Suppressor macrophage treated with lipopolysaccharide for 1 hour (primary cell): ENCODE measurements at places on chromosomes 12 and 14.
A peak's percentile ranks its signal among the peaks of the same experiment; 100 is the strongest.

DNA sequence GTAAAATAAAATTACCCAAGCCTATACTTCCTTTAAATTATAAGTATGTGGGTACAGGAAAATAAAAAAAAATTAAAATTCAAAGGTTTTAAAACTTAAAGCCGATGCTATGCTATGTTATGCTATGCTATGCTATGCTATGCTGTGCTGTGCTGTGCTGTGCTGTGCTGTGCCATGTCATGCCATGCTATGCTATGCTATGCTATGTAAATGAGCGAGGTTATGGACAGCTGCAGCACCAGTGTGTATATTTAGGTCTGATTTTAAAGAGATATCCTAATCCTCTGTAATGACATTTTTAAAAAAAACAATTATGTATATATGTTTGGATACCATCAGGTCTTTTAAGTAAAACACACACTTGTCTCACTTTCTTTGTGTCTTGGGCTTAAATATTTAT, 1822.0 kb upstream of the SEL1L start:
- no peak for DNase-seq

GRCh38 chr14:81727218-81727617, 193.6 kb upstream of the SEL1L start:
- no peak for DNase-seq

DNA sequence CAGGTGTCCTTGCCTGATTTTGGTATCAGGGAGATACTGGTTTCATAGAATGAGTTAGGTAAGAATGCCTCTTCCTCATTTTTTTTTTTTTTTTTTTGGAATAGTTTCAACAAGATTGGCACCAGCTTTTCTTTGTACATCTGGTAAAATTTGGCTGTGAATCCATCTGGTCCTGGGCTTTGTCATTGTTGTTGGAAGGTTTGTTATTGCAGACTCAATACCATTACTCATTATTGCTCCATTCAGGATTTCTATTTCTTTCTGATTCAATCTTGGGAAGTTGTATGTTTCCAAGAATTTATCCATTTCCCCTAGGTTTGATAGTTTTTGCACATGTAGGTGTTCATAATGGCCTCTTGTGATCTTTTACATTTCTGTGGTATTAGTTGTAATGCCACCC, 126.0 kb upstream of the KITLG start:
- DNase-seq = no peak

GRCh38 chr14:26872515-26873361, 274.9 kb upstream of the NOVA1 start:
- DNase-seq = no peak

GRCh38 chr12:52831251-52831650, 2.9 kb downstream of the KRT79 start:
- DNase-seq = no peak

DNA sequence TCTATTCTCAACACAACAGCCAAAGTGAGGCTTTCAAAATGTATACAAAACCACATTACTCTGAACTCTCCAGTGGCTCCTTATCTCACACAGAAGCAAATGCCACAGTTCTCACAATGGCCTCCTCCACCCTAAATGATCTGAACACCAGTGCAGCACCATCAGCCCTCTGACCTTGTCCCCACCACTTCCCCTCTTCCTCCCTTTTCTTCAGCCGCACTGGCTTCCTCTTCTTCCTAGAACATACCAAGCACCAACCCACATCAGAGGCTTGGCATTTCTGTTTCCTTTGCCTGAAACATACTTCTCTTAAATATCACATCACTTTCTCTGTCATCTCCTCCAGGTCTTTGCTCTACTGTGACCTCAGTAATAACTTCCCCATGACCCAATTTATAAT, 66.3 kb downstream of the GPR135 start:
- DNase-seq = peak; percentile 53

- no peak for DNase-seq
Observed at GRCh38 chr14:48575772-48576171, 900.4 kb upstream of the MDGA2 start.

DNA sequence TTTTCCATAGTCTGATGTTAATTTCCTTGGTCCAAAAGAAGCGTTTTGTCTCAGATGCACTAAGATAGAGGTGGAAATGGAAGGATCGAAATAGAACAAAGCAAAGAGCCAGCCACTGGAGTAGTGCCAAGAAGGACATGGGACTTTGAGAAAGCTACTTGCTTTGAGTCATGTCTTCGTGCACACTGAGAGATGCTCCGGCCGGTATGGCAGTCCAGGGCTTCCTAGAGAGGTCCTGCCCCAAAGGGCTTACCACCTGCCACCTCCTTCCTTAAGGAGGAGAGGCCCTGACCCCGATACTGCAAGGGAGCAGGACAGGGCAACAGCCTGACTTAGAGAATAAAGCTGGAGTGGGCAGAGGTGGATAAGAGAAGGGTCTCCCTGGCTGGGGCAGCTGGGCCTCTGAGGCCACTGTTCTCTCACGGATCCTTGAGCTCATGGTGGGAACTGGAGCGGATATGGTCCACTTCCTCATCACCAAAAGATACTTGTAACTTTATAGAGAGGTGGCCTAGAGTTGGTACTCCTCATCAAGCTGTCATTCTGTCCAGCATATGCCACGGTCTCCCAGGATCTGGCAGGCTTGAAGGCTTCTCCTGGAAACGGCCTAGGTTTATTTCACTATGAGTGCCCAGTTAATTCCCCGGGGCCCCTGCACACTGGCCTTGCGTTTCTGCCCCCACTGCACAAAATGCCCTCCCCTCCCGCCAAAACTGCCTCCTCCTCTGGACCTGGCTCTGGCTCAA, 57.4 kb downstream of the FOXN3 start:
- DNase-seq = peak; percentile 26

DNA sequence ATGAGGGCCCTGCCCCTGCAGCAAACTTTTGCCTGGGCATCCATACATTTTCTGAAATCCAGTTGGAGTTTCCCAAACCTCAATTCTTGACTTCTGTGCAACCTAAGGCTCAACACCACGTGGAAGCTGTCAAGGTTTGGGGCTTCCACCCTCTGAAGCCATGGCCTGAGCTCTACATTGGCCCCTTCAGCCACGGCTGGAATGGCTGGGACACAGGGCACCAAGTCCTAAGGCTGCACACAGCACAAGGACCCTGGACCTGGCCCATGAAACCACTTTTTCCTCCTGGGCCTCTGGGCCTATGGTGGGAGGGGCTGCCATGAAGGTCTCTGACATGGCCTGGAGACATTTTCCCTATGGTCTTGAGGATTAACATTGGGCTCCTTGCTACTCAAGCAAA, 266.3 kb downstream of the LRIG3 start:
- no peak for DNase-seq

DNA sequence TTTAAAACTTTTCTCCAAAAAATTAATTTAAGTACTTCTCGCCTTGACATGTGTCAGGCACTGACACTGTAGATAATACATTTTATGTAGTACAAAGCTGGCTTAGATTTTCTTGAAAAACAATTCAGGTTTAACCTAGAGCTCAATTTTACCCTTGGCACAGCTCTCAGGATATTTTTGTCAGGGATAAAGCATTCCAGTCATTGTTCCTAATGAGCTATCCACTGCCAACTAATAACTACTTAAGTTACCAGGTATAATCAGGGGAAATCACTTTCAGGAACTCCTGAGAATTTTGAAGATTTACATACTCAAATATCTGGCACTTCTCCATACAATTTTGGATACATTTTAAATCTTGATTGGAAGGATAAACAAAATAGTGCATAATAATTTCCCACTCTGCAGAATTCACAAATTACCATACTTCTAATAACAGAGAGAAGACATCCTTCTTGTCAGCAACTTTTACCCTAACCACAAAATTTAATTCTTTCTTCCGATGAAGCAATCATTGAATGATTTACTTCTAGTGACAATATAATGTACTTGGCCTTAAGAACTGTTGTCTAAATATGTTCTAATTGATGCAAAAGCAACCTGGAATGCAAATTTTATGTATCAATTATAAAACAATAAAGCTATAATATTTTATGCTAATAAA, 4.8 kb downstream of the RASSF9 start:
- DNase-seq = no peak

- DNase-seq = no peak
Observed at GRCh38 chr14:53668897-53669296, 287.7 kb downstream of the BMP4 start.
